Activated CD4-positive, alpha-beta T cell treated with anti-CD3 and anti-CD28 coated beads for 24 hours (primary cell): ENCODE measurements at places on chromosomes 1 and 21.

- no peak for DNase-seq
These were observed 44.5 kb downstream of the SLC2A1 start for GRCh38 chr1:42914092-42914627.

DNA sequence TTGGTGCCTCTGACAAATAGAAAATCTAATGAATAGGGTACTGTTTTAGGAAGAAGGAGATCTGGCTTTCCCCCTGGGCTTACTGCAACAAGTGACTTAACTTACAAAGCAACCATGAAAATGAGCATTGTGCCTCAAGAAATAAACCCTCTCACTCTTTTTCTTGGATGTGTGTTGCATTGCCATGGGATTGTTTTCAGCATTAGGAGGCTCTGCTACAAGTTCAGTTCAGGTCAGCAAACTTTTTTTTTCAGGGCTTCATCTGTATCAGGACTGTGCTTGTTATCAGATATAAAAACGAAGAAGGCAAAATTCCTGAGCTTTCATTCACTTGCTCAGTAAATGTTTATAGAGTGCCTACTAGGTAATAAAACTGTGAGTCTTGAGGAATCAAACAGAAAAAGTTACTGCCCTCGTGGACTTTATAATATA is 37.8 kb upstream of the DOCK7 start:
- no peak for DNase-seq

- no peak for DNase-seq
These were observed 532 bp downstream of the RALGPS2 start for GRCh38 chr1:178725466-178726086.

DNA sequence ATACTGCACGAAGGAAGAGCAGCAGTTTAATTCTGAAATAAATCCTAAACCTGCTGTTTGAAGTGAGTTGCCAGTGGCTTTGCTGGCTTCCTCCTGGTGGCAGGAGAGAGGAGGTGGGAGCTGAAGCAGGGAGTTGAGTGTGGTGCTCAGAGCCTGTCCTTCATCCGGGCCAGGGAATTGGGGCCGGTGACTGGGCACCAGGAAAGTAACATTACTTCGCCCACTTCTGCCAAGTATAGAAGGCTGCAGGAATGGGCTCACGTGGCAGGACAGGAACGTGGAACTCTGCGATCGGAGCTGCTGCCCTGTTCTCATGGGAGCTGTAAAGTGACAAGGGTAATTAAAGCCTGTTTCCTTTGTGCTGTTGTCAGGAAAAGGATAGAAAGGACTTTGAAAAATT is 8.7 kb downstream of the TOR3A start:
- DNase-seq = no peak

- DNase-seq = no peak
These were observed 70.4 kb downstream of the CACHD1 start for GRCh38 chr1:64540265-64540791.

DNA sequence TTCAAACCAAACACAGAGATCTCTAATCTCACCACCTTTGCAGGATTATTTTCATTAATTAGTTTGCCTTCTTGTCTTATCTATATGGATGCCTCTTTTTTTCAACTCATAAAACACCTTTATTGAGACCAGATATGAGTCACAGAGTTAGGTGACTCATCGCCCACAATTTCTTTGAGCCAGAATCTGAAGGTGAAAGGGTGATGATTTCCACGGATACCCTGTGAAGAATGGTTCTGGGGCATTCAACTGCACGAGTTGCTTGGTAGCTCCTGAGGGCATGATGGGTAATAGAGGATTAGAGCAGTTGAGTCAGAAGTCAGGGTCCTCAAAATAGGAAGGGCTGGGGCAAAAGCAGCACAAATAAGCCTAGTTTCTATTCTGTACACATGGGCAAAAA is 128.2 kb downstream of the TBX19 start:
- peak; percentile 33 for DNase-seq
